ENCODE measurements at places on chromosomes 3 and 15.

- DNase-seq: no peak
Measured at GRCh38 chr15:93852761-93853160, 378.6 kb upstream of the MCTP2 start.

GRCh38 chr3:56254835-56255234, 213.4 kb downstream of the ERC2 start:
- peak; percentile 15 for DNase-seq

DNA sequence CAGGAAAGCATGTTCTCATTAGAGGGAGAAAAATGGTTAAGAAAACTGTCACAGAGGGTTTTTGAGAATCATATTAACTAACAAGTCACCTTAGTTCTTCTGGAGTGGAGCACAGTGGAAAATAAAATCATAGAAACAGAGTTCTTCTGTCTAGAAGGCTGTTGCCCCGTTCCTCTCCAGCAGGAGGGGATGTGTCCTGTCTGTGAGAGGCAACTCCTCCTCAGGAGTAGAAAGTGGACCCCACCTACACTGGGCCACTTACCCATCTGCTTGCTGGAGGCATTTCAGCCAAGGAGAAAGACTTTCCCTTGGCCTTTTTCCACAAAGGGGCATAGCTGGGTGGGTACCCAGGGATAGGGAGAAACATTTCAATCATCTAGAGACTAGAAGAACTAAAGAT, 106.6 kb downstream of the SSR3 start:
- DNase-seq: peak; percentile 18

DNA sequence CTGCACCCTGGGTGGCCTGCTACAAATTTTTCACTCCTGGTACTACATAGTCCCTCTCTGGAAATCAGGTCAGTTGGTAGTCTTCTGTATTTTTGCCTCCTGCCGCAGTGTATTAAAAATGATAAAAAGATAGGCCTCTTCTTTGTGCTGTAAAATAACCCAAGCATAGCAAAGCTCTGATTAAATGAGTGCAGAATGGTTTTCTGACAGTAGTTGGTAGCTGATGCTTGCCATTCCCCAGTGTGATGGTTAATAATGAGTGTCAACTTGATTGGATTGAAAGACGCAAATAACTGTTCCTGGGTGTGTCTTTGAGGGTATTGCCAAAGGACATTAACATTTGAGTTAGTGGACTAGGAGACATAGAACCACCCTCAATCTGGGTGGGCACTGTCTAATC, 264.4 kb upstream of the ZNF717 start:
- no peak for DNase-seq

- DNase-seq: no peak
Measured at GRCh38 chr3:128316481-128316891, 150.2 kb downstream of the DNAJB8 start.

- DNase-seq: no peak
Measured at GRCh38 chr3:52724511-52724910, 18.6 kb downstream of the SPCS1 start.

DNA sequence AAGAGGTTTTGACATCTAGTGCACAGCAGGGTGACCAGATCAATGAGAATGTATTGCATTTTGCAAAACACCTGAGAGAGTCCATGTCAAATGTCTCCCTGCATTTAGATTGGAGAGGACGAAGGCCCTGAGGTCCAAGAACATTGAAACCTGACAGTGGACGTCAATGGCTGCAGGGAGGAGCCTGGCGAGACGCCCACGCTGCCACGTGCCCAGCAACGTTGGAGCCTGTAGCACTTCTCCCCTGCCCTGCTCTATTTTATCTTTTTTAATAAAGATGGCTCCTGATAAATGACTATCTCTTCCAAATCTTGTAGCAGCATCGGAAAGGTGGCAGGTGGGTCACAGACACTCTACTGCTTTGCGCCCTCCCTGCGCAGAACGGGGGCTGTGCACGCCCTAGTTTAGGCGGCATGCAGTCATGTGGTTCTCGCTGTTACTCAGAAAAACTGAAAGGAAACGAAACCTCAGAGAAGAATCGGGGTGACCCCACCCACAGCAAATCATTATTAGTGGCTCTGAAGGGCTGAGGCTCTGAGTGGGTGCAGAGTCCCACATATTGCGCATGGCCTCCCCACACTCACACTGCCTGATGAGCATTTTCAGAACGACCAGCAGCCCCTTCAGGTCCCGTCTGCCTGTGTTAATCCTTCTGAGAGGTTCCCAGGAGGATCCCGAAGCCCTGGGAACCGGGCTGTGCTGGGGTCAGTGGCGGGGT, 62.5 kb upstream of the TAMM41 start:
- DNase-seq: no peak

GRCh38 chr3:133448478-133449122, 48.7 kb downstream of the BFSP2 start:
- no peak for DNase-seq

DNA sequence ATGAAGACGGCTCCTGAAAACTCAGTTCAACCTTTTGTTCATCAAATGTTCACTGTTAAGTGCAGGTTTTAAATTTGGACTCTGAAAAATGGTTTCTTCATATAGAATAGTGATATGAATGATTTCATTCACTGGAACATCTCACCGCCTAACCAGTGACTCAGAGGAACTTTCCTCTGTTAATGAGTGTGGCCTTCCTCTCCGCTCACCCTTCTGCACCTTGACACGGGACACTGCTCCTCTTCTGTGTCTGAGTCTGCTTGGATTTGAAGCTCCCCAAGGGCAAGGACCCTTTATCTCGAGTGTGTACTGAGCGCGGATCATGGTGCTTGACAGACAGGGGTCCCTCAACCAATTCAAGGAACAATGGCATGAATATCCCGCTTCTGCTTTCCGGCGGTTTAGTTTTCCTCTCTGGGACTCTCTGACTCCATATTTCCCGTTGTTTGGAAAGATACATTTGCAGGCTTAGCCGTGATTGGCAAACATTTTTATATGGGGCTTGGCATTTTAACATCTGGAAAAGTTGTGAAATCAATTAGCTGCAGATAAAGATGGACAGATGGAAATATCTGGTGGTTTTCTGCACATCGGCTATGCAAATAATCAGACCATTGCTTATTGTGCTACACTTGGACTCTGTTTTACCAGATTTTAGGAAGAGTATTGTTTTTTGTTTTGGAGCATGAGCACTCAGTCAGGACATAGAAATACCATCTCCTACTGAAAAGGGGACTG, 20.9 kb downstream of the KBTBD8 start:
- DNase-seq: no peak

- DNase-seq: no peak
Measured at GRCh38 chr3:45947361-45947760, 4.1 kb downstream of the CXCR6 start.
